ENCODE measurements at places on chromosomes 7 and 10. TPM values are rescaled to one million over a fixed set of nuclear protein-coding genes. Genes with fewer than 3 reads are reported as not detected.

The TMEM139 gene
- not detected for total RNA-seq

The OPN4 gene
- not detected for total RNA-seq

The PCLO gene
- 0.19 TPM for total RNA-seq

The ADRB1 gene
- under 0.01 TPM for total RNA-seq

The LRRC18 gene
- not detected for total RNA-seq

The TECTB gene
- not detected for total RNA-seq

The BCCIP gene
- total RNA-seq = 106 TPM

The CDC14C gene
- total RNA-seq = not detected

The HTRA1 gene
- total RNA-seq = 232 TPM

The ADRA2A gene
- total RNA-seq = under 0.01 TPM

The SRRM3 gene
- total RNA-seq = 0.56 TPM

The CTAGE4 gene
- total RNA-seq = 0.28 TPM

The PLAU gene
- total RNA-seq = 53.0 TPM

The VWC2 gene
- not detected for total RNA-seq

The STOX1 gene
- total RNA-seq = under 0.01 TPM

The PDK4 gene
- 6.5 TPM for total RNA-seq

The DYNC1I1 gene
- 2.3 TPM for total RNA-seq

The DDC gene
- not detected for total RNA-seq

The IFIT3 gene
- 15.5 TPM for total RNA-seq

The LYZL2 gene
- total RNA-seq = not detected

The NODAL gene
- not detected for total RNA-seq

The CACNA2D1 gene
- total RNA-seq = 263 TPM

The FOXI2 gene
- total RNA-seq = not detected

The HIPK2 gene
- total RNA-seq = 6.3 TPM

The PDE6C gene
- not detected for total RNA-seq

The AKR1E2 gene
- total RNA-seq = 14.8 TPM

The DENND2A gene
- 0.96 TPM for total RNA-seq

The LAMB4 gene
- total RNA-seq = under 0.01 TPM

The GRID2IP gene
- under 0.01 TPM for total RNA-seq

The LBX1 gene
- not detected for total RNA-seq

The CFAP58 gene
- total RNA-seq = 1.1 TPM

The AP1S1 gene
- 216 TPM for total RNA-seq

The OR2A1 gene
- total RNA-seq = under 0.01 TPM

The ZPBP gene
- total RNA-seq = not detected

The ZNF736 gene
- 13.0 TPM for total RNA-seq

The ACHE gene
- under 0.01 TPM for total RNA-seq

The UCN3 gene
- total RNA-seq = not detected

The SAMD9L gene
- 28.8 TPM for total RNA-seq

The IL6 gene
- 69.4 TPM for total RNA-seq
